Lower leg skin (tissue), 4 donors: ENCODE measurements at places on chromosomes 2 and 18. TPM values are rescaled to one million over a fixed set of nuclear protein-coding genes. Genes with fewer than 3 reads are reported as not detected.

The CRYGA gene
- not detected for total RNA-seq

The AFG3L2 gene
- total RNA-seq, result 57.5 TPM

The LRP2 gene
- not detected for total RNA-seq

The C1GALT1C1L gene
- total RNA-seq, result 0.30 TPM

DNA sequence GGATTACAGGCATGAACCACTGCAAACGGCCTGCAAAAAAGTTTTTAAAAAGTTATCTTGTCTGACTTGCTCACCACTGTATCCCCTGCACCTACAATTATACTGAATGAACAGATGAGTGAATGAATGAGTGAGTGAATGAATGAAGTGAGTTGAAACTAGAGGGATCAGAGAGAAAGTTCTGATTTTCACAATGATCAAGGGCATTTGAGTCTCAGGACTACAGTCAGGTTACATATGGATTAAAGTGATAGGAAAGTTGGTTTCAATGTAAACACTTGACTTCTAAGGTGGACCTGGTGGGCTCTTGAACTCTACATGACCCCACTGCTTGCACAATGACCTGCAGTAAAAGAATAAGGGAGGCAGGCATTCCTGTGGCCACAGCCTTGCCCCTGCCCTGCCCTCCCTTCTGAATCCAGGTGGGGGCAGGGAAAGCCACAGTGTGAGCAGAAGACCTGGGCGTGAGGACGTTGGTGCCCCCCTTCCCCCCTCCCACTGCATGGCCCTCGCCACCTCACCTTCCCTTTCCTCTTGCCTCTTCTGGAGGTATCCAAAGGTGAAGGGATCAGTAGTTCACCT lies 10.7 kb downstream of the C2orf80 start:
- no peak for DNase-seq

GRCh38 chr2:56687169-56687568 lies 503.4 kb downstream of the CCDC85A start:
- no peak for DNase-seq

- DNase-seq, result peak; percentile 12
These were observed 62.6 kb downstream of the MARCO start for GRCh38 chr2:119004602-119005001.

DNA sequence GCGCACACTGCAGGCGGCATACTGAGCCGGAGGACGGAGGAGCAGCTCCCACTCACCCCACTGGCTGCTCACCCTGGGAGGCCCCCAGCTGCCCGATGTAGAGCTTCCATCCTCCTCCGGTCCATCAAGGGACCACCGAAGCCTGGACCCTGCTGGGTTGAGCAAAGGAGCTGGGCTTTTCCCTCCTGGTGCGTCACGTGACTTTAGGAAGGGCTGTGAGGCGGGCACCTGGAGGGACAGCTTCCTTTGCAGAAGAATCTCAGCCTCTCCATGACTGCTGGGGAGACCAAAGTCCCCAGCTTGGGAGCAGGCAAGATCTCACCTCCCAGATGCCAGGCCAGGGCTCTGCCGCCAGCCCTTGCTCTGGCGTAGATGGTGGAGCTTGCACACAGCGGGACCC lies 102.7 kb downstream of the TWIST2 start:
- peak; percentile 79 for DNase-seq

DNA sequence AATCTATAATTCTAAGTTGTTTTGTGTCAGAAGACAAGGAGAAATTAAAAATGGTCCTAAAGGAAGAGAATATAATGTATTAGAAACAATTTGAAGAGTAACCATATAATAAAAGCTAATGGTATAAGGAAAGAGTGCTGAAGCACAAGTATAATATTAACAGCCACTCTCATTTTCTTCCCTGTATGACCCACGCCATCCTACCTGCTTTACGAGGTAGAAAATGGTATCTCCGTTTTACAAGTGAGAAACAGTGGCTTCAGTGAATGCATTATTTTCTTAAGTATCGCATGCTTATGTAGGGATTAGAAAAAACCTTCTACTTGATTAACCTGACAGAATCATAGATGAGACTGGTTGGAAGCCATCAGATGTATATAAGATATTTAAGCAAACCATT lies 266.2 kb downstream of the CCDC102B start:
- no peak for DNase-seq

- DNase-seq, result no peak
These were observed 525.4 kb downstream of the PIK3C3 start for GRCh38 chr18:42480441-42480840.

DNA sequence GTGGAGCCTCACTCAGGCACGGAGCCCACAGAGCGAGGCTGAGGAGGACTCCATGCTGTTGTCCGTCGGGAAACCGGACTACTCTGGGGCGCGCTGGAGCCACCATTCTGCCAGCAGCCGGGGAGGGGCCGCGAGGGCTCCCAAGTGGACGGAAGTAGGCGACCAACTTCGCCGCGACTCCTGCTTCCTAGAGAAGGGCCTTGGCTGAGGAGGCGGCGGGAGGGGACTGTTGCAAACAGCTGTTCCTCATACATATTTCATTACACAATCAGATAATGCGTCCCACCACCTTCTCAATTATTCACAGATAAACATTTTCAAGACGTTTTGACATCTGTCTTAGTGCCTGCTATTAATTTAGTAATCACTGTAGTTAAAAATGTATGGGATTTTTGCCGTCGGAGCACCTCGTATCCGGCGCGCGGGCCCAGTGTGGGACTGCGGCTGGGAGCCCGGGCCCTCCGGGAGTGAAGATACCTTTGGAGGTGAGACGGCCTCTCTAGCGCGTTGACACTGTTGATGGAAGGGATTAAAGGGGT lies 11.7 kb upstream of the SIX3 start:
- no peak for DNase-seq

DNA sequence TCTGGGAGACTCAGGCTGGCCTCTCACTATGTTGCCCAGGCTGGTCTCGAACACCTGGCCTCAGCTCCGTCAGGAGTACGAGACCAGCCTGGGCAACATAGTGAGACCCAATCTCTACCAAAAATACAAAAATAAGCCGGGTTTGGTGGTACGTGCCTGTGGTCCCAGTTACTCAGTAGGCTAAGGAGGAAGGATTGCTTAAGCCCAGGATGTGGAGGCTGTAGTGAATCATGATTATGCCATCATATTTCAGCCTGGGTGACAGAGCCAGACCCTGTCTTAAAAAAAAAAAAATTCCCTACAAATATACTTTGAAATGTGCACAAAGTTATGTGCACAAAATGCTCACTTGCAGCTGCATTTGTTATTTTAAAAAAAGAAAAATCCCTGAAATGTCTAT lies 26.3 kb upstream of the AGAP1 start:
- peak; percentile 10 for DNase-seq

- DNase-seq, result no peak
These were observed 101.2 kb downstream of the ZNF519 start for GRCh38 chr18:14031053-14031452.

DNA sequence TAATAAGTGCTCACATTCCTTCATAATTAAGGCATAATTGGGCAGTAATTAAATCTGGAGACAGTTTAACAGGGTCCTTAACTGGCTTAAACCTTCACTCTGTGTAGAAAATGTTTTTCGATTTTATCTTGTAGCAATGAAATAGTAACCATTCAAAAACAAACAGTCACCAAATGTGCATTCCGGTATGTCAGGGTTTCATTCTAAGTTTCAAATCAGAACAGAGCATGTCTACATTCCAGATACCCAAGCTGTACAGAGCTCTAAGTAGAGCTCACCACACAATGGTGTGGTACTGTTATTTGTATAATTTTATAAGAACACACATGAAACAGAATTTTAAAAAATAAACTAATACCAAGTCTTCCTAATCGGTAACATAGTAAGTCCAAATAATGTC lies 52.6 kb downstream of the SMAD2 start:
- DNase-seq, result no peak

GRCh38 chr2:239595726-239596125 lies 194.9 kb upstream of the HDAC4 start:
- no peak for DNase-seq
